ENCODE measurements at places on chromosomes 7 and 10. TPM values are rescaled to one million over a fixed set of nuclear protein-coding genes. Genes with fewer than 3 reads are reported as not detected.

AOAH gene
- 4.1 TPM for polyA plus RNA-seq

SRRM3 gene
- polyA plus RNA-seq, result not detected

COL13A1 gene
- polyA plus RNA-seq, result 0.54 TPM

UCN3 gene
- 1.9 TPM for polyA plus RNA-seq

GRIFIN gene
- polyA plus RNA-seq, result not detected

HSPA12A gene
- 8.8 TPM for polyA plus RNA-seq
